ENCODE measurements at places on chromosomes 5 and 9.

DNA sequence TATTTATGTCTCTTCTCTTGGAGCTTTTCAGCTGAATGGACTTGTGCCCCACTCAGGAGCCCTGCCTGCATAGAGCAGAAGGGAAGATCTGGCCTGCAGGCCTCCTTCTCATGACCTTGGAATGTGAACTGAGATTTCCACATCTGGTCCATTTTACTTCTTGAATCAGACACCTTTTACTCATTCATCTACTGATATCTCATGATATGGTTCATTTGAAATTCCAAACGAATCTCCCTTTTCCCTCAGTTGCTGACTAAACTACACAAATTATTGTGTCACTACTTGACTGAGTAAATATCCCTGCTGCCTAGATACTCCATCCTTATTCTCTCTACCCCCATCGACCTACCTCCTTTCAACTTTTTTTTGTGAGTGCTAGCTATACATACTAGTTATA, 138.7 kb downstream of the PLCXD3 start:
- no peak for DNase-seq

- no peak for DNase-seq
Measured at GRCh38 chr5:96952974-96953730, 17.3 kb downstream of the LNPEP start.

GRCh38 chr5:18483451-18483850, 849.2 kb downstream of the TAF11L14 start:
- DNase-seq: no peak

DNA sequence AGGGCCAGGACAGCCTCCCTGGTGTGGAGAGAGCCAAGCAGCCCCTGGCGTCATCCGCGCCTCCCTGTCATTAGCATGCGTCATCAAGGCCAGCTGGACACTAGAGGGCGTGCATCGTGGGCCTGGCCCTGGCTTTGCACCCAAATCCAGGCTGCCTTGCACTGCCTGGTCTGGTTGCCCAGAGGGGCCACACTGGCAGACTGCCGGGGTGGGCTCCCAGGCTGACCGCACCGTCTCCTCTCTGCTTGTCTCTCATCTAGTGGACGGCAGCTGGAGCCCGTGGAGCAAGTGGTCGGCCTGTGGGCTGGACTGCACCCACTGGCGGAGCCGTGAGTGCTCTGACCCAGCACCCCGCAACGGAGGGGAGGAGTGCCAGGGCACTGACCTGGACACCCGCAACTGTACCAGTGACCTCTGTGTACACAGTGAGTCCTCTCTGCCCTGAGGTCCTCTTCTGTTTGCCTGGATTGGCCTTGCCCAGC, 29.0 kb downstream of the HK3 start:
- DNase-seq: no peak

DNA sequence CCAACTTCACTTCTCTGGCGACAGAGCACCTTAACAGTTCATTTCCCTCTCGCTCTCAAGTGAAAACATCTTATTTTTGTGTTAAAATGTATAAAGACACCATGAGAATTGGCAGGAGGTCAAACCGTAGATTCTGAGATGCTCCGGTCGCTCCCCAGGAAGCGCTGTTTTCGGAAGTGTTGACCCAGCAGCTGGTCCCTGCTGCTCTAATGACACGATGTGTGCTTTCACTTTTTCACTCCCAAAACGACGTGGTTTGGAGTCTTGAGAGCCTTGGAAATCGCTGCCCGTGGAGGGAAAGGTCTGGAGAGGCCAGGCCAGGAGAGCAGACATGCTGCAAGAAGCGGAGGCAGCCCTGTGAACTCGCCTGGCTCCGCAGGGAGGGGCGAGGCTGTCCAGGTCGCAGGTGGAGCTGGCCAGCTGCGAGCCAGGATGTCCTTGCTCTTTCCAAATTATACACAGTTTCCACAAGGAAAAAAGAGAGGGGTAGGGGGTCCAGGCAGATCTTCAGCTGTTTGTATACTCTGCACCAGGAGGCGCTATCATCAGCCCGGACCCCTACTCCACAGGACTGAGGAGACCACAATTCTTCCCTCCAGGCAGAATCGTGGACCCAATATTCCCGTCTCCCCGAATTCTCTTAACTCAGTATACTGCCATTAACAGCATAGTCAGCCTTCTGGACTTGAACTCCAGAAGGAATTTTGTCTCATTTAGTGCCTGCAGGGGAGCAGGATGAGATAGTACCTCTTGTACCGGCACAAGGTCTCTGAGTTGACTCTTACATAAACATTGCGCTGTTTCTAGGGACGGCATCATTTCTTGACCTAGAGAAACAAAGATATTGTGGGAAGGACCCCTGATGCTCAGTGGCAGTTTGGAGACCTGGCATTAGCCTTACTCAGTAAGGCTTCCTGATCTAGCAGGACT, 248.6 kb upstream of the ANKRD55 start:
- no peak for DNase-seq

DNA sequence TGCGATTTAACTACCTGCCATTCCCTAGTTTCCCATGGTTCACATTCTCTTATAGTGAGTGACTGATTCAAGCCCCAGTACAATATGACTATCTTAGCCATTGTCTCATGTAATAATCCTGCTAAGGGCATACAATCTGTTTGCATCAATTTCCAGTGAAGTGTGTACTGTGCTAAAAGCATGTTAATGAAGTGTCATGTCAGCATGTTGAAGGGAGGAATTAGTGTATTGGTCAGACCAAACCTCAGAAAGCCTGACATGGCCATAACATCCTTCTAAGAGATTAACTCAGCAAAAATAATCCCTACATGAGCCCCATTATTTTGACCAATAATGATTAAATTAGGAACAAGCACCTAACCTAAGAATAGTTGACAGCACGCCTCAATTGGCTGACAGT, 442.4 kb downstream of the ENC1 start:
- DNase-seq: no peak

- DNase-seq: no peak
Measured at GRCh38 chr9:126113756-126114408, 212.7 kb upstream of the MVB12B start.

DNA sequence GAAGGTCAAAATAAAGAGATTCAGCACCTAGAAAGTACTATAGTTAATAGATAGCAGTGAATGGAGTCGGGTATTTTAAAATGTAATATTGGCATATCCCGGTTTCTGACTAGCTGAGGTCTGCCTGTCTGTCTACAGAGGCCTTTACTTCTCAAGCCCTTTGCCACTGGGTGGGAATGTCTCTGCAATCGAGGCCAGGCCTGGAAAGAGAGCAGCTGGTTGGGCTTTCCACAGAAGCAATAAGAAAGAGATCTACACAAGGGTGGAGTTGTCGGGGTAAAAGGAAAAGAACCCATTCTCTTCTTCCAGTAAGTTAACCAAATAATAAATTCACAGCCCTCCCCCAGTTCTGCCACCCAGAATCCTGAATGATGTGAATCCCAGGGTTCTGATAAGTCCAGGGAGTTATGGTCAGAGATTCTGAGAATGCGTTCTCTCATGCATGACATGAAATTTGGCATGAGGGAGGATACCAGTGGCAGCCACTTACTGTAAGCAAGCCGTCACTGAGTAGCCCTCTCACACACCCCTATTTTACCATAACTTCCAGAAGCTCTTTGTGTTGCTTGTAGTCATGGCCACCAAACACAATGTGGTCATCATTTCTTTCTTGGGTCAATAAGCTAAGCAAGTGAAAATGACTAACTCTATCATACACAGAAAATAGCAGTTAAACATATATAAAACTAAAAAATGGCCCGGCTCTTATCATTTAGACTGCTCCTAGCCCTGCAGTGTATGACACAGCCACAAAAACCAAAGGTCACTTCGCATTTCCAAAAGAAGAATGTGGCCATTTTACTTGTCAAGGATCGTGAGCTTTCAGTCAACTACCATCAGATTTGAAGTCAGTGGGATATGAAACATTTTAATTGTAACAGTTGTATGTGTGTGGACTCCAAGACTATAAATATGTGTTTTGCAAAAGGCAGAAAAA, 185.0 kb downstream of the GLIS3 start:
- DNase-seq: no peak
